ENCODE measurements at places on chromosomes 6 and 20.

DNA sequence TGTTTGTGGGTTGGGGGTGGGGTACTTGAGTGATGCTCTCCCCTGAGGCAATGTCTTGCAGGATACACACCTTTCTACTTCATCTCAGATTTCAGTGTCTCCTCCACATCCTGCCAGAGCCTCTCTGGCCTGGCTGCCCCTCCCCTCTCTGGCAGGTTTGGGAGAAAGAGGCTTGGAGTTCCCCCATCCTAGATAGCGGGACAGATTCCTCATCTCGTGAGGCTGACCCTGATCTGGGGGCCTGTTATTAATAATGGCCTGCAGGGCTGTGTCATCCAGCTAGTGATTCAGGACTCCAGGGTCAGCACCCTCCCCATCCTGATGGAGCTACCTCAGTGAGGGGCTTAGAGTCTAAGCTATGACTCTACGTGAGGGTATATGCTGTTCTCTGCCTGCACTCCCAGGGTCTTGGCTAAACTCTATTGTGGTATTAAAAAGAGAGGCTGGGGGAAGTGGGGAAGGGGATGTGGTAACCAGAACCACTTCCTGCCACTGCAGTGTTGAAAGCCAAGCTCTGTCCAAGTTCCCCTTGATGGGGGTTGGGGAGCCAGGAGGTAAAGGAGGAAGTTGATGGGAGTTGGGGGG is 3.7 kb upstream of the MMP9 start:
- DNase-seq: no peak

GRCh38 chr6:110538416-110539160 is 62.2 kb upstream of the SLC22A16 start:
- DNase-seq: no peak

- DNase-seq: no peak
Observed at GRCh38 chr6:52953911-52954839, 40.9 kb downstream of the GSTA4 start.

DNA sequence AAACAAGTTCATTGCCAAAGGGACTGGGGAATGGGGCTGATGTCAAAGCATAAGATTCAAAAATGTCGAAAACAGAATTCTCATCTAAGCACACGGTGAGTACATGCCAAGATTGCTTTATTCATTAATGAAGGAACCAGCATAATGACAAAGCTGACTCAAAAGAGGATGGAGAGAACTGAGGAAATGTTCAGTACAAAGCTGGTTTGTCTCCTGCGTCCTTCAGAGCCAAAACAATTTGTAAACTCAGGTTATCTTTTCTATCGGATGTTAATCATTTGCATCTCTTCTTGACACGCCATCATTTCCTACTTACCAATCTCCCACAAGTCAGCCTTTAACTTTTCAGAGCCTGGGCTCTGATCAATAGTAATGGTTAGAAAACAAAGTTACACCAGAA is 195.6 kb upstream of the PMEPA1 start:
- DNase-seq: no peak

- DNase-seq: peak; percentile 72
Observed at GRCh38 chr6:44237021-44237812, 9.7 kb upstream of the HSP90AB1 start.

- DNase-seq: no peak
Observed at GRCh38 chr6:28633445-28634215, 107.9 kb downstream of the GPX5 start.

DNA sequence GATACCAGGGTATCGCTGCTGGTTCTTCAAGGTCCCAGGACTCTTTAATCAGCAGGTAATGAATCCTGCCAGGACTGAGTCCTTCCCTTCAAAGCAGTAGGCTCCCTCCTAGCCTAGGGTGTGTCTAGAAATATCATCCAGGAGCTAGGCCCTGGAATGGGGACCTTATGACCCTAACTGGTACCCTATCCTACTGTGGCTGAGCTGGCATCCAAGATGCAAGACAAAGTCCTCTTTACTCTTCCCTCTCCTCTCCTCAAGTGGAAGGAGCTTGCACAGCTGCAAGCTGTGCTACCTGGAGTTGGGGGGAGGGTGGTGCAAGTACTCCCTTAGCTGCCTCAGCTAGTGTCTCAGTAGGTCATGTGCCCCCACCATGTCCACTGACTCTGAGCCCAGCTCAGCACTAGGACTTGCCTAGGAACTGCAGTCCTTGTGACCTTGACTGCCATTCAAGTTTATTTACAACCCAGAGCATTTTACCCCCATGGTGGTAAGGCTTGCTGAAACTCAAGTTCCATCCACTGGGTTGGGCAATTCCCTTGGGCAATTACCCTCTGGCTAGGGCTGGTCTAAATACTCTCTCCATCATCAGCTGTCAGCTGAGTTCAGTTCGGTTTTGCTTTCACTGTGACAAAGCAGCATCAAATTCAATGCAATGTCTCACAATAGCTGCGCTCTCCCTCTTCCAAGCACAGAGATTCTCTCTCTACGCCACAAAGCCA is 48.4 kb upstream of the TOP1 start:
- DNase-seq: no peak
